Stimulated activated CD4-positive, alpha-beta T cell treated with anti-CD3 and anti-CD28 coated beads, TNF-alpha, amount 100 ng/mL, for 48 hours (primary cell): ENCODE measurements at places on chromosomes 7 and 10.

GRCh38 chr7:90271753-90272152, 26.8 kb downstream of the CFAP69 start:
- DNase-seq: no peak

DNA sequence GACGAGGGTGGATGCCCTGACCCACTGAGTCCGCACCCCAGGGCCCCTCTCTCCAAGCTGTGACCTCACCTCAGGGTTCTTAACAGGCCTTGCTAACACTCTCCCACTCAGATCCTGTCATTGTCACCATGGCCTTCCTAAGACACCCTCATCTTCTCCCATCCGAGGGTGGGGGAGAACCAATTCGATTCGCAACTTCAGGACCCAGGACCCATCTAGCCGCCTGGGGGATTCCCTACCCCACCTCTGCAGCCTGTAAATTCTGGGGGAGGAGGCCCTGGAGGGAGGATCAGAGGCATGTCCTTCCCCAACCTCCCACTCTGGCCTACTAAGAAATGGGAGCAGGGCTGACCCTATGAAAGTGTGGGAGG, 17.4 kb downstream of the TRIM8 start:
- no peak for DNase-seq

DNA sequence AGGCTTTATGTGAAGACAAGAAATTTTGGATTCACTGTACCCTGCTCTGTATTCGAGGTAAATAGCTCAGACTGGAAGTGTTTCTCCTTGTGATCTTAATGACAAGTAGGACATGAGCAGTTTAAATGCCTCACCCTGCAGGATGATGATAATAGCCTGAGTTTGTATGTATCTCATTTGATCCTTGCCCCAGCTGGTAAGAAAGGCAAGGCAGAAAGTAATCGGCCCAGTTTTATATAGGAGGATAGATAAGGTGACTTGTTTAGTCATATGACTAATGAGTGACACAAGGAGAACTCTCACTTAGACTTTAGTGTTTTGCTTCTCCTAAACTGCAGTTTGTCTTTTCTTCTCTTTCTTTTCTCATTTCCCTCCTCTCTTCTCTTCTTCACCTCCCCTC, 372.6 kb downstream of the PHF14 start:
- no peak for DNase-seq

DNA sequence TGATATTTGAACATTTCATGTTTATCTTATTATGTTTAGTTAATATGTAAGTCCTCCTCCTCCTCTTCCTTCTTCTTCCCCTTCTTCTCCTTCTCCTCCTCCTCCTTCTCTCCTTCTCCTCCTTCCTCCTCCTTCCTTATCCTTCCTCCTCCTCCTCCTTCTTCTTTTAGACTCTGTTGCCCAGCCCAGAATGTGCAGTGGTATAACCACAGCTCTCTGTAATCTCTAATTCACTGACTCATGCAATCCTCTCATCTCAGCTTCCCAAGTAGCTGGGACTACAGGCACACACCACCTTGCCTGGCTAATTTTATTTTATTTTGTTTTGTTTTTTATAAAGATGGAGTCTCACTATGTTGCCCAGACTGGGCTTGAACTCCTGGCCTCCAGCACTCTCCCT, 83.4 kb upstream of the ODAD2 start:
- DNase-seq: no peak

GRCh38 chr10:111360260-111360925, 283.6 kb downstream of the ADRA2A start:
- no peak for DNase-seq

DNA sequence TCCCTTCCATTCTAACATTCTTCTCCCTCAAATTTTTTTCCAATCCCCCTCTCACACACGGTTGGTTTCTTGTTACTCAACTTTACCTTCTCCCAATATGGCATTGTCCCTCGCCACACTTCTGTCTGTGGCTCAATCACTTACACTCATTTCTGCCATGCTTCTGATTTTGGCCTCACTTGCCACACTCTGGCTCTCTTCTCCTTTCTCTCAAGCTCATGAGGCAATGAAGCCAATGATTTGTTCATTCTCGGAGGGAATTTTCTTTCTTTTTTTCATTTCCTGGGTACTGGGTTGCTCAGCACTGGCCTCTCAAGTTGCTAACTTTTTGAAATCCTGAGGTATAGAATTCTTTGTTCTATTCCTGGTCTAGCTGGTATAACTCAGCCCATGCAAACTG, 4.0 kb upstream of the MYOZ1 start:
- DNase-seq: no peak

GRCh38 chr7:67407392-67408071, 410.9 kb downstream of the TYW1 start:
- DNase-seq: no peak
